ENCODE measurements at places on chromosomes 6 and 20.

- no peak for DNase-seq
These were observed 35.9 kb upstream of the MYB start for GRCh38 chr6:135145063-135145800.

DNA sequence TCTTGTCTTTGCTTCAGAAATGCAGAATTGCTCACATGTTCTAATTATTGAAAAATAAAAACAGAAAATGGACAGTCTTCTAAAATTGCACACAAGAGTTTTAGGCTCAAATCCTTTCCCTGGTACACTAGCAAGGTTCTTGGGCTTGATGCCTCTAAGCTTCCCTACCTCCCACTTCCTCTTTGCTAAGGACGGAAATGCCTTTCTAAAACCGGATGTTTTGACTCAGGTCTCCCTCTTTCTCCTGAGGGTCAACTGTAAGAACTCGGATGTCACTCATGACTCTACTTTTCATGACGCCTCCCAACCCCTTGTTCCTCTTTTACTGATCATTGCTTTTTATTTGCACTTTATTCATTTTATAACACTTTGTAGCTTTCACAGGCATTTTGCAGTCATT, 613.5 kb downstream of the C6orf118 start:
- no peak for DNase-seq

GRCh38 chr6:137025786-137026730, 18.7 kb downstream of the IL20RA start:
- no peak for DNase-seq

GRCh38 chr6:20538907-20539306, 4.7 kb downstream of the CDKAL1 start:
- DNase-seq: no peak

- DNase-seq: no peak
These were observed 2.0 kb downstream of the LAMA5 start for GRCh38 chr20:62364911-62365736.

DNA sequence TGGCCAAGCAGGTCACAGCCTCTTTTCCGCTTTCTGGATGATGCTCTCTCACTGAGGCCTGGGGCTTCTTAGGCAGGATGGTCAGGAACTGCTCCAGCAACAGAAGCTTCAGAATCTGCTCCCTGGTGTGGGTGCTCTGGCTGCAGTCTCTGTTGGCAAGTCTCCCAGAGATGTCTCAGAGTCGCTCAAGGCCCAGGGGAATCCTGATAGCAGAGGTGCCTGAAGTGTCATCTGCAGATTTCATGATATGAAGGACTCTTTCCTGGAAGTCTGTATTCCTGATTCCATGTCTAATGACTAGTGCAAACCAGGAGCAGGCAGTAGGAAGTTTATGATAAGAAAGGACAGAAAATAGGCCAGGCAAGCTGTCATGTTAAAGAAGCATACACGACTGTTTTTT, 20.3 kb downstream of the ZSCAN31 start:
- no peak for DNase-seq

GRCh38 chr6:52423971-52424381, 3.8 kb downstream of the EFHC1 start:
- DNase-seq: no peak

- no peak for DNase-seq
These were observed 100.4 kb downstream of the MYO6 start for GRCh38 chr6:75849329-75850025.

GRCh38 chr6:51318674-51319073, 500.0 kb downstream of the TFAP2B start:
- no peak for DNase-seq

- DNase-seq: no peak
These were observed 477.1 kb upstream of the SPTLC3 start for GRCh38 chr20:12531626-12532025.

GRCh38 chr6:126054802-126055201, 68.5 kb downstream of the TRMT11 start:
- DNase-seq: no peak

DNA sequence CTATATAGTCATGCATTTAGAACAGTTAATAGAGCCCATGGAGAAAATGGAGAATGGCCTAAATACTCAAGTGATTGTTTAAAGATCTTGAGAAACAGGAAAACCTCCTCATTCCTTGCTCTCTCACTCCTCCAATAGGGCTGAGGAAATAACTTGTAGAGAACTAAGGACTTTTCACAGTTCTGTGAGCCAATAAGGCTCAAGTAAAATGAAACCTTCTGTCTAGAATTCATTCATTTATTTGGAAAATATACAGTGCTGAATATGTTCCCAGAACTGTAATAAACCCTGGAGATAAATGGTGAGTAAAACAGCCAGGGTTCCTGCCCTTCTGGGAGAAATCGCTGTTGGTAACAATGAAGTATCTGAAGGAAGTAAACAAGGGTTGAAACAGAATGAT, 35.3 kb downstream of the ELOVL2 start:
- DNase-seq: no peak

DNA sequence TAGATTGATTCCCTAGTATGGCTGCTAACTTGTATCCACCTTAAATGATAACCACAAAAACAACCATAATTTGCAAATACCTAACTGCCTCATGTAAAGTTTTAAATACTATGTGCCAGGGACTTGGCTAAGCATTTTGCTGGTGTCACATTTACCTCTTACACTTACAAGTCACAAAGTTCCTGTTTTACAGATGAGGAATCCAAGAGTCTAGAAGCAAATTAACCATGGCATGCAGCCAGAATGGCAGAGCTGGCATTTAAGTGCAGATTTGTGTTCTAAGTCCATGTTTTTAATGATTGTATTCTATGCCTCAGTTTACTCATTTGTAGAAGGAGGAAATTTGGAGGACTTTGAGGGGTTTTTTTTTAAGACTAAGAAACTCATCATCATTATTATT, 696.7 kb downstream of the PTPRT start:
- no peak for DNase-seq

DNA sequence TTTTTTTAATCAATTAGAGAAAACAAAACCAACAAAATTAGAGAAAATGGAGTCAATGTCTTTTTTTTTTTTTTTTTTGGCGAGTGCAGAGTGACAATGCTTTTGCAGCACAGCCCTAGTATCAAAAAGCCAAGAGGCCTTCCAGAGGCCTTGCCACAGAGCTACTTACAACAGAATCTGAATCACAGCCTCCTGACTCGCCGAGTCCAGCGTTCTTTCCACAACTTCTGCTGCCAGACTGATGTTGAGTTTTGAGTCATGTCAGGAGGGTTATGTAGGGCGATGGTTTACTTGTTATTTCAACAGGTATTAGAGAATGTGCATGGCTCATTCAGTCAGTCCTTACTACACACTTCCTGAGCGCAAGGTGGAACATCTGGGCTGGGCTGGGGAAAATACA, 88.6 kb downstream of the FNDC1 start:
- DNase-seq: no peak

- no peak for DNase-seq
These were observed 163.9 kb downstream of the FAXC start for GRCh38 chr6:99185525-99185924.

DNA sequence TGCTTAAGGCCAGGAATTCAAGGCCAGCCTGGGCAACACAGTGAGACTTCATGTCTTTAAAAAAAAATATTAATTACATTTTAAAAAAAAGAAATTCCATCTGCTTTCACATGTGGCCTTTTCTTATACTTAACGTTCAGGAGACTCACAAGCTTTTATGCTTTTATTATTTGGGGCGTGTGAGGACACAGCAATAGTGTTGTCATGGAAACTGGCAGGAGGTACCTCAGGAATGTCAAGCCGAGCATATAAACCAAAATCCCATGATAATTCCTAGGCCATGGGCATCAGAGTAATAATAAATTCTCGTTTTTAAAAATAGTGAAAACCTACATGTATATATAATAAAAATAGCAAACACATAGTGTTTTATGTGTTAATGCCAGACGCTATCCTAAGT, 89.8 kb downstream of the IYD start:
- DNase-seq: no peak

GRCh38 chr6:11752360-11752759, 26.2 kb downstream of the ADTRP start:
- no peak for DNase-seq

DNA sequence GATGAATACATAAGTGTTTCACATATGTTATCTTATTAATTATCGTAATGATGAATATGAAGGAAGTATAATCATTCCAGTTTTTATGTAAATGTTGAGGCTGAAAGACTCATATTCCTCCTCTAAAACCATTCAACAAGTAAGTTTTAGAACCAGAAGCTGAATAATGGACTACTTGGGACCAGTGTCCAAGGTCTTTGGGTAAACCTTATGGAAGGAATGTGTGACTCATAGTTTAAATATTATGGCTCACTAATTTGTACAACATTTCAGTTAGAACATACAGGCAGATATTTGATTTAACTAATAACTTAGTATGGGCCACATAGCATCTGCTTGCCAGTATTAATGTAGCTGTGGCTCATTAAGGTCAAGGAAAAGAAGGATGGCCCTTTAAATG, 209.6 kb downstream of the TFAP2B start:
- DNase-seq: no peak

GRCh38 chr6:84263557-84263956, 36.1 kb upstream of the CEP162 start:
- no peak for DNase-seq

- no peak for DNase-seq
These were observed 532.1 kb upstream of the JAG1 start for GRCh38 chr20:11205769-11206362.

DNA sequence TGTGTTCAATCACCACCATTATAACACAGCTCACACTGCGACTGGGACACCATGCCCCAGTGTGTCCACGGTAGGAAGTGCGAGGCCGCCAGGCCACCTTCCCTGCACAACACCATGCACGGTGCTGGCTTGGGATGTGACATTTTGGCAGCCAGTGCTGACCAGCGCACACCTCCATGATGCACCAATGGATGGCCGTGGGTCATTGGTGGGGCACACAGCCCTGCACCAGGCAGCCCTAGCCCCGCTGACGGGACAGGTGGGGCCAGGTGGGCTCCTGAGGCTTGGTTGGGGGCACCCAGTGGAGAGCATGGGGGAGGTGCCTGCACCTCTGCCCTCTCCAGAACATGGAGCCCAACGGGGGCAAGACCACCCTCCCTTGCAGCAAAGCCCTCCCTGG, 18.2 kb upstream of the FRMD1 start:
- DNase-seq: no peak

DNA sequence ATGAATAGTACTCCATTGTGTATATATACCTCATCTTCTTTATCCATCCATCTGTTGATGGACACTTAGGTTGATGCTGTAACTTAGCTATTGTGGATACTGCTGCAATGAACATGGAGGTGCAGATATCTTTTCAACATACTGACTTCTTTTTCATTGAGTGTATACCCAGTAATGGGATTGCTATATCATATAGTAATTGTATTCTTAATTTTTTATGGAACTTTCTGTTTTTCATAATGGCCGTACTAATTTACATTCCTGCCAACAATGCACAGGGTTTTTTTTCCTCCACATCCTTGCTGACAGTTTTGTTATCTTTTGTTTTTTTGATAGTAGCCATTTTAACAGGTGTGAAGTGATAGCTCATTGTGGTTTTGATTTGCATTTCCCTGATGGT, 5.2 kb downstream of the CCN2 start:
- no peak for DNase-seq

DNA sequence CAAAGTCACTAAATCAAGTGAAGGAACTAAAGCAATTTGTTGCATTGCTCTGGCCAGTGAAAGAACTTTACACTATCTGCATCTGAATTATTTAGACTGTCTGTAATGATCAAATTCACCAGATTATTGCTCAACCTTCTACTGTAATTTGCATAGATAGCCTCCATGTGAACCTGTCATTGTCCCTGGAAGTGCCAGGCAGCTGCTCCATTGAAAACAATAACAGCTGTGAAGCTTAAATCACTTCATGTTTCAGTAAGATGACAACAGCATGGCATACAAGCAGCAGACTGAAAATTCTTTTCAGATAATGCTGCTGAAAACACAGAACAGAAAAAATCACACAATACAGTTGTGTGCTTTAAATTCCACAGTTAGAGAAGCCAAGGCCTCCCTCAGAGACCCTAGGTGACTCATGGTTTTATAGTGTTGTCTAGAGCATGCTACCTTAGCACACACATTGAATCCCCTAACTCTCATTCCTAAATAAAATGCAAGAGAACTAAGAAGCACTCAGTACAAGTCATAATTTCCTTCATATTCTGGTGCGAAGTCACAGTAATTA, 248.9 kb downstream of the TPBG start:
- DNase-seq: no peak

DNA sequence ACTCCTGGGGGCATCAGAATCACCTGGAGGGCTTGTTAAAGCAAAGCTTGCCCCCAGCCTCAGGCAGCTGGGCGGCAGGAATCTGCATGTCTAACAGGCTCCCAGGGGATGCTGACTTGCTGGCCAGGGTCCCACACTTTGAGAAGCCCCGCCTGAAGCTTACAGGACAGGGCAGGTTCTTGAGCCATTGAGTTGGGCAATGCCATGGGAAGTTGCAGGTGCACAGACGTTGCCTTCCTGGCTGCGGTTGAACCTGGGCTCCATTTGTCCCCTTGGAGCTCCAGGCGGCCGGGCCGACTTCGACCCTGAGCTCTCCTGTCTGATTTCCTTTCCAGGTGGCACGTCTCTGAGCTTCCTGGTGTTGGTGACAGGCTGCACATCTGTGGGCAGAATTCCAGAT, 46.8 kb downstream of the SYNJ2 start:
- no peak for DNase-seq

- no peak for DNase-seq
These were observed 109.0 kb downstream of the BANF2 start for GRCh38 chr20:17808782-17809181.

DNA sequence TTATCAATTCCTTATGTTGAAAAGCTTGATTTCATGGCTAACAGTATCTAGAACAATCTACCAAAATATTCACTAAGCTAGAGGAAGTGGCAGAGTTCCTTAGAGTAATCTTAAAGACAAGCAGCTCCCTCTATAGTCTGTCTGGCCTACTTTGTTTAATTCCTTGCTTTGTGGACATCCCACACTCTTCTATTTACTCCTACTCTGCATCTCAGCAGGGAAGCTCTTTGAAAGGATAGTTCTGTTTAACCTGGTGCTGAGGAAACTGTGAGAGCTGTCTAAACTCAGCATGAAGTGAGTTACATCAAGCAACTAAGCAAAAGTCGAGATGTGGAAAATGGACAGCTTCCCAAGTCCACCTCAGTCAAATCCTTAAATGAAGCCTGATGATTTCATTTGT, 4.3 kb downstream of the REV3L start:
- no peak for DNase-seq

- DNase-seq: no peak
These were observed 928.9 kb downstream of the EYS start for GRCh38 chr6:64777941-64778785.

GRCh38 chr6:166554316-166554715, 32.2 kb downstream of the RAMACL start:
- no peak for DNase-seq

- DNase-seq: no peak
These were observed 1323.0 kb upstream of the GJE1 start for GRCh38 chr6:140809694-140810101.

DNA sequence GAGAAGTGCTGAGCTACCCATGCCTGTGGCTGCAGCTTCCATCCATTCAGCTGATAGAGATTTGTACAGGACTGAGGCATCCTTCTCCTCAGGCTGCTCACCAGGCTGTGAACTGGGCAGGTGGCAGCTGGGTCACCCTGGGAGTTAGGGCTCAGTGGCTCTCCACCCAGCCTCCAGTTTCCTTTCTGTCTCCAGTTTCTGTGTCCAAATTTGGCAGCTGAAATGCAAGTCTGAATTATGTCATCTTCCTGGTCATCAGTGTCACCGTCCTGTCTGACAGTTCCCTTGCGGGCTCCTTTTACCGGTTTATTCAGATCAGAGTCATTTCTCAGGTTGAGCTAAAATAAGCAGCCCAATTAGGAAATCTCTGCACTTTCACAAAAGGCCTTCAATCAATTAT, 93.3 kb downstream of the EDN1 start:
- no peak for DNase-seq

GRCh38 chr20:61695741-61696140, 369.9 kb downstream of the TAF4 start:
- DNase-seq: no peak
